ENCODE measurements at places on chromosomes 7 and 10.

DNA sequence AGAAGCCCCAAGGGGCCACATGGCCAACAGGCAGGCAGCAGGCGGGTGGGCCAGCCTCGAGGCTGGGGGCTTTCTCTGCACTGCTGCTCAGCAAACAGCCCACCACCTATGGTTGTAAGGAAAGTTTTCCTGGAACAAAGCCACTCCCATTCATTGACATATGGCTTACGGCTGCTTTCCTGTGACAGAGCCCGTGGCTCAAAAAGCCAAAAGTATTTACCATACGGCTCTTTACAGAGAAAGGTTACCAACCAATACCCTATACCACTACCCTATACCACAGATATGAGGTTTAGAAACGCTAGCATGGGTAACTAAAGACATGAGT is 152.7 kb downstream of the MAD1L1 start:
- no peak for DNase-seq

GRCh38 chr10:36712695-36713094 is 412.7 kb upstream of the ANKRD30A start:
- no peak for DNase-seq

GRCh38 chr7:98133621-98134303 is 27.1 kb downstream of the LMTK2 start:
- DNase-seq = no peak

DNA sequence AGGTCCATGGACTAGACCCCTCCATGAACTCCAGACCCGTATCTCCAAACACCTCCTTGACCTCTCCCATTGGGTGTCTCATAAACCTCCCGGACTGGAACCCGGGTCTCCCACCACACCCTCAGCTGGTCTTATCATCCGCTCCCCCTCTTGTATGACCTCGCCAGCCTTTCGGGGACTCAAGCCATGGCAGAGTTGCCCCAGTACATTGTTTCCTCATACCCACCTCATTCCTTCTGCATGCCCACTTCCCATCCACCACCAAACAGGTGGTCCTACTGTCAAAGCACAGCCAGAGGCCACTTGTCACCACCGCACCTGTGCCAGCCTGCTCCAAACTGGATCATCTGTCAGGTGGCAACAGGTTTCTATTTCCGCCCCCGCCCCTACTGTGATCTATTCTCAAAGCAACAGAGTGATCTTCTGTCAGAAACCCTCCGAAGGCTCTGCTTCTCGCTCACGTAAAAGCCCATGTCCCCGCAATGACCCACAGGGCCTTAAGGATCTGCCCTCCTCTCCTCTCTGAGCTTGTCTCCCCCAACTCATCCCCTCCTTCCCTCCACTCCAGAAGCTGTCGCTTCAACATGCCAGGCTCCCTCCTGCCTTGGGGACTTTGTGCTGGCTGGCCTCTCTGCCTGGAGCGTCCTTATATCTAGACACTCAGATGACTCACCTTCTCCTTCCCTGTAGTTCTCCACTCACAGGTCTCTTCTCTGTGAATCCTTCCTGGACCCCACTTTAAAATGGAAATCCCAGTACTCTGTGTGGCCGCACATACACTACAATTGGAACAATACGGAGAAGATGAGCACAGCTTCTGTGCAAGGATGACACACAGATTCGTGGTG is 22.8 kb upstream of the PRKAG2 start:
- DNase-seq = no peak

GRCh38 chr7:129779602-129780256 is 168.2 kb downstream of the NRF1 start:
- no peak for DNase-seq

GRCh38 chr7:137656850-137657232 is 189.9 kb downstream of the DGKI start:
- DNase-seq = no peak

DNA sequence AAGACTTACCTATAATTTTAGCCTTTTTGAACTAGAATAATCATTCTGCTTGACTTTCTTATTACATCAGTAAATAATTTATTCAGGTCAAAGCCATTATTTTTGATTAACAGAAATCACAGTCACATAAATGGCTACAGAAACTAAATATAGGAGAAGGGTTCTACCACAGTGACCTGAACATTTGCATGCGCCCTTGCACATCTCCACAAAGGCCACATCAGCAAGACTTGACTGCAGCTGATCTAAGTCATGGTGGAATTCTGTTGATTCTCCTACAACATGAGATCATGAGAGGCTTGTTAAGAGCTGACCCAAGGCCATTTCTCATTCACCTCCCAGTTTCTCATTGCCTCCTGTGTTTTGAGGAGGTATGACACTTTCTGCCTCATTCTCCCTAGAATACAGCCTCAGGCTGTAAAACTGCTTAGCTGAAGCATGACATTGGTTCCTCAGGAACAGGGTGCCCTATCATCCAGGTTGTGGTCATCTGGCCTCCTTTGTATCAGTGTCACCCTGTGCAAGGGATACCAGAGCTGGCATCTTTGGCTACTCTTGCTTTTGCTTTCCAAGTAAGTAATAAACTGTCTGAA is 6.7 kb upstream of the IMMP2L start:
- no peak for DNase-seq

DNA sequence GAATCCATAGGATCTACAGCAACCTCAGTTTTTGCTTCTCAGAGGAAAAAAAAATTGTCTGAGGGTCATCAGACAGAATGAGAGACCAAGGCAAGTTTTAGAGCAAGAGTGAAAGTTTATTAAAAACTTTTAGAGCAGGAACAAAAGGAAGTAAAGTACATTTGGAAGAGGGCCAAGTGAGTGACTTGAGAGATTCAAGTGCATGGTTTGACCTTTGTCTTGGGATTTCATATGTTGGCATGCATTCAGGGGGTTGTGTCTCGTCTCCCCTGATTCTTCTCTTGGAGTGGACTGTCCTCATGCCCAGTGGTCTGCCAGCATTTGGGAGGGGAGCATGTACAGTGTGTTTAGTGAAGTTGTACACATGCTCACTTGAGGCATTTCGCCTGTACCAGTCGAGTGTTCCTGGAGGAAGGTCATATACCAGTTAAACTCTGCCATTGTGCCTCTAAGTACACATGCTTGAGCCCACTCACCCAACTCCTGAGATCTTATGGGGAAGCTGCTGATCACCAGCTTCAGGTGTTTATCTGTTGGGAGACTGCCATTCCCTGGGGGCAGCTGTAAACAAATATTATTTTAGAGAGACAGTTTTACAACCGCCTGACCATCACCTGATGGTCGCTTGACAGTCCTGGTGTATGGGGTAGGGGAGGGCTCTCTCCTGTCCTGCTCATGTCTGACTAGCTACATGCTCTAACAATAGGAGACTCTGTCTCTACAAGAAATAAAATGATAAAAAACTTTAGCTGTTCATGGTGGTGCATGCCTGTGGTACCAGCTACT is 109.4 kb downstream of the EEPD1 start:
- DNase-seq = no peak

GRCh38 chr10:73785721-73786511 is 510 bp downstream of the ZSWIM8 start:
- DNase-seq = no peak

DNA sequence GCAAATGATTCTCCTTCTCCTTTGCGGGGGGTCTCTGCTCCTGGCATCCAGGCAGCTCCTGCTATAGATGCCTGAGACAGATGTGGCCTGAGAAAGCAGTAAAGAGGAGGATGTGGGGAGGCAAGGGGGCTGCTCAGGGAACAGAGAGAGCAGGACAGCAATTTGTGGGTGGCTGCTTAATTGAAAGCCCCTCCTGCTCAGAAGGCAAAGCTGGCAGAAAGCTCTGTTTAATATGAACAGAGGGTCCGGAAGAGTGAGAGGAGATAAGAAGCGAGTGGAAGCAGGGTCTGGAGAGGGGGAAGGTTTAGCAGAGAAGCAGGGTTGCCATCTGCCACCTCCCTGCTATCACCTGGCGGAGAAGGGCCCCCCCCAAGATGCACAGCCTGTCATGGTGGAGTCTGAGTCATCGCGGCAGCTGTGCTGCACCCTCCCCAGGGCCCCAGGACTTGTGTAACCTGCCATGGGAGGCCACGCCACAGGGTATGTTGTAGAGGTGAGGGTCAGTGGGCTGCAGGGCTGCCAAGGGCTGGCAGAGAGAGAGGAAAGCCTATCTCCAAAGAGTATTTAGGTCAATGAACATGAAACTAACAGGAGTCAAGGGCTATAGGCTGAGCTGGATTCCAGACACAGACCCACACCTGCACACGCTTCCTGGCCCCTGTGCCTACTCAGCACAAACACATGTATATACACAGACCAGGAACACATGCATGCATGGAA is 1109.8 kb upstream of the AUTS2 start:
- no peak for DNase-seq

DNA sequence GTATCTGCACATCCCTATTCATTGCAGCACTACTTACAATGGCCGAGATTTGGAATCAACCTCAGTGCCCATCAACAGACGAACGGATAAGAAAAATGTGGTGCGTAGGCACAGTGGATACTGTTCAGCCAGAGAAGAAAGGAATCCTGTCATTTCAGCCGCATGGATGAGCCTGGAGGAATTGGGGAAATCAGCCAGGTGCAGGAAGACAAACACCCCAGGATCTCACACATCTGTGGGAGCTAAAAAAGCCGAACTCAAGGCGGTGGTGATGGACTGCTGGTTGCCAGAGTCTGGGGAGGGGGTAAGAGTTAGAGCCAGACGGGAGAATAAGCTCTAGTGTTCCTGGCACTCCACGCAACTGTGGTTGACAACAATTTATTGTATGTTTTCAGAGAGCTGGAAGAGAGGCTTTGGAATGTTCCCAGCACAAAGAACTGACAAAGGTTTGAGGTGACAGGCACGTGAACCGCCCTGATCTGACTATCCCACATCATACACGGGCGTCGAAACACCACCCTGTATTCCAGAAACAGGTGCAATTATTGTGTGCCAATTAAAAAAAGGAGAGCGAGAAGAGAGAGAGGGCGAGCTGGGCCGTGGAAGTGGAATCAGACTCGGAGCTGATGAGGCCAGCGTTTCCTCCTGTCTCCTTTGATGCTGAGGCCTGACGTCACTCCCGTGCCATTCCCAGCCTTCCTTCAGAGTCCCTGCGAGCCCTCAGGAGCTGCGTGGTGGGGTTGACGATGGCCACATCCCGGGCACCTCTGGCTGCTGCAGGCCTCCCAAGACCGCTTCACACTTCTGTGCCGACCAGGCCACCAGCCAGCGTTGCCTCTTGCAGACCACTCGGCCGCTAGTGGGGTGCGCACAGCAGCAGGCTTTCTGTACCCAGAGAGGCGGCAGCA is 189.5 kb downstream of the DNAJB6 start:
- DNase-seq = no peak

- no peak for DNase-seq
These were observed 183.4 kb downstream of the ADARB2 start for GRCh38 chr10:1553951-1554350.

DNA sequence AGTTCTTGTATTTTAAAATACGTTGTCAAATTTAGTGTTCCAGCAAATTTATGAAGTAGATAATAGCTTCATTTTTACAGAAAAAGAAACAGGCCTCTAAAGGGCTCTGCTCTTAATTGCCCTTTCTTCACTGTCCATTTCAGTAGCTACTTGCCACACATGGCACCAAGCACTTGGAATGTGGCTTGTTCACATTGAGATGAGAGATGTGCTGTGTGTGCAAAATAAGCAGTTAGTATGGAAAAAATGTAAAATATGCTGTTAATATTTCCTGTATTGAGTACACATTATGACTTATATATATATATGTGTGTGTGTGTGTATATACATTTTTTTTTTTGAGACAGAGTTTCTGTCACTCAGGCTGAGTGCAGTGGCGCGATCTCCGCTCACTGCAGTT is 19.5 kb downstream of the RBM33 start:
- no peak for DNase-seq

DNA sequence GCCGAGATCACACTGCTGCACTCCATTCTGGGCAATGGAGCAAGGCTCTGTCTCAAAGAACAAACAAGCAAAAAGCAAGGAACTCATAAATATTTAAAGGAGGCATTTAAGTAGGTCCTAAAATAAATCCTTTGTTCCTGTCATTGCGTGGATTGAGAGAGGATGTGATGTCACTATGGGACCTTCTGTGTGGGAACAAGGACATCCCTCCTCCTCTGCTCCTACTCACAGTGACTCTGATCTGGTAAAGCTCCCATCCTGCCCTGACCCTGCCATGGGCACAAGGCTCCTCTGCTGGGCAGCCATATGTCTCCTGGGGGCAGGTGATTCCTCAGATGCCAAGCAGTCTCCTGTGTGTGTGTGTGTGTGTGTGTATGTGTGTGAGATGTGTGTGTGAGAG is 74.1 kb upstream of the PRSS58 start:
- DNase-seq = peak; percentile 15

DNA sequence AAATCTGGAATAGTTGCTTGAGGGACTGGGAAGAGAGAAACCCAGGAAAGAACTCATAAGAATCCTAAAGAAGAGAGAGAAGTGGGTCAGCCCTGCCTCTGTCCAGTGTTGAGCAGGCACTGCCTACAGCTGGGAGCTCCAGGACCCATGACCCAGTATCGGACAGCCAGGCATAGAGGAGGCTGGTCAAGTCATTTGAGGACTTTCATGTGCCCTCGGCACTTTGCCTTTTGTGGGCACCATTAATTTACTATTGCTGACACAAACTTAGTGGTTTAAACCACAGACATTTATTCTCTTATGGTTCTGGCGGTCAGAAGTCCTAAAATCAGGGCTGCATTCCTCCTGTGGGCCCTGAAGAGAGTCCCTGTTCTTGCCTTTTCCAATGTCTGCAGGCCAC is 60.3 kb downstream of the CPXM2 start:
- no peak for DNase-seq

- DNase-seq = no peak
These were observed 27.3 kb upstream of the PLXDC2 start for GRCh38 chr10:19788902-19789301.

- DNase-seq = no peak
These were observed 1288.5 kb upstream of the AUTS2 start for GRCh38 chr7:68309806-68310205.

DNA sequence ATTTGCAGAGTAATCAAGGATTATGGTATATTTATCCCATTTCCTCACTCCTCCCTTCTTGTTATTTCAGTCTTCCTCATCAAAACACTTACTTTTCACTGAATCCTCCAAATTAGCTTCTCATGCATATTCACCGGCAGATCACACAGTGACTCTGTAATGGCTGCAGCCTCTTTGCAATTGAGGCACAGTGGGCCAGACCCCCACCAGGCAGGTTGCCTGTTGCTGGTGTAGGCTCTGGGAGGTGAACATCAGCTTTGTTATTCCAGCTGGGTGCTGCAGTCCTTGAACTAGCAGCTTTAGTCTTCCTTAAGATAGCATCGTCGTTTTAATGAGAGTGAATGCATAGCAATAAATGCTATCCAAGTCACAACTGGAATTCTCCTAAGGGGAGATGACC is 449.3 kb downstream of the CNTNAP2 start:
- no peak for DNase-seq

- no peak for DNase-seq
These were observed 971 bp downstream of the PRKG1 start for GRCh38 chr10:51075043-51075872.

Measured in midbrain (tissue), 1 donor.